ENCODE measurements at places on chromosomes 5 and 9.

DNA sequence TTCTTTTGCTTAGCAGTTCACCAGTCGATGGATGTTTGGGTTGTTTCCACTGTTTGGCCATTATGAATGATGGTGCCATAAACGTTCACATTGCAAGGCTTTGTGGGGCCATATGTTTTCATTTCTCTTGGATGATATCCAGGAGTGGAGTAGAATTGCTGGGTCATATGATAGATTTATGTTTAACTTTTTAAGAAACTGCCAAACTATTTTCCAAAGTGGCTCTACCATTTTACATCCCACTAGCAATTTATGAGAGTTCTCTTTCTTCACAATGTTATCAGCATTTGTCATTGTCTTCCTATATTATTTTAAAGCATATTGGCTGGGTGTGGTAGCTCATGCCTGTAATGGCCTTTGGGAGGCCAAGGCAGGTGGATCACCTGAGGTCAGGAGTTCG, 5.2 kb downstream of the GPR107 start:
- DNase-seq: no peak

DNA sequence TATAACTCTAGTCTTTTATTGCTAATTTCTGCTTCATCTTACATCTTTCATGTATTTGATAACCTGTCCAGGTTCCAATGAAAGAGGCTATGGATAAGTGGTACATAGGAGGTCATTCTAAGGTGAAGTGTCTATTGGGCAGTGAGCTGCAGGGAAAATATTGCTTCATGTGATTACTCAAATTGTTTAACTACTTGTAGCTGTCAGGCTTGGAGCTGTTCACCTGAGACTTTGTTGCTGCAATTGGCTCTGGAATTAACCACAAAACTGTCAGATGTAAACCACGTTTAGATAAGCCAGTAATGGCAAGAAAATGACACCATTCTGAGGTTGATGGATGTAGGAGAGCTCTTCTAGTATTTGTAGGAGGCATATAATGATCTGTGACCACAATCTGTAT, 26.0 kb downstream of the ADAMTSL1 start:
- DNase-seq: no peak

GRCh38 chr9:134619983-134620661, 21.5 kb upstream of the COL5A1 start:
- DNase-seq: no peak

- no peak for DNase-seq
Observed at GRCh38 chr5:172059661-172060100, 53.2 kb upstream of the FBXW11 start.

DNA sequence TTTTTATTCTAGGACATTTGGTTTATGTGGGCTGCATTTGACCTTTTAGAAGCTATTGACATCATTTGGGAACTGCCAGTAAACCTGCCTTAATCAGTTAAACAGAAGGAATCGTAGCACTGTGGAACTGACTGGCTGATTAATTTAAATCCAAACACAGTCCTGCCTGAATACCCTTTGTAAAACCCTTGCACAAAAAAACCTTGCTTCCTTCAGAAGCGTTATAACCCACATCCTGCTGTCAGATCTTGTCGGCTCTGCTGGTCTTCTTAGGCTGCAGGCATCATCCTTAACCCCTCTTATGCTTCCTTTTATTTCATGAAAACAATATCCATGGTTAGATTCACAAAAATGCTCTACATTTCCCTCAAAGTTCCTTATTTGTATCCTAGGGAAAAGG, 46.3 kb downstream of the PAM start:
- DNase-seq: no peak

DNA sequence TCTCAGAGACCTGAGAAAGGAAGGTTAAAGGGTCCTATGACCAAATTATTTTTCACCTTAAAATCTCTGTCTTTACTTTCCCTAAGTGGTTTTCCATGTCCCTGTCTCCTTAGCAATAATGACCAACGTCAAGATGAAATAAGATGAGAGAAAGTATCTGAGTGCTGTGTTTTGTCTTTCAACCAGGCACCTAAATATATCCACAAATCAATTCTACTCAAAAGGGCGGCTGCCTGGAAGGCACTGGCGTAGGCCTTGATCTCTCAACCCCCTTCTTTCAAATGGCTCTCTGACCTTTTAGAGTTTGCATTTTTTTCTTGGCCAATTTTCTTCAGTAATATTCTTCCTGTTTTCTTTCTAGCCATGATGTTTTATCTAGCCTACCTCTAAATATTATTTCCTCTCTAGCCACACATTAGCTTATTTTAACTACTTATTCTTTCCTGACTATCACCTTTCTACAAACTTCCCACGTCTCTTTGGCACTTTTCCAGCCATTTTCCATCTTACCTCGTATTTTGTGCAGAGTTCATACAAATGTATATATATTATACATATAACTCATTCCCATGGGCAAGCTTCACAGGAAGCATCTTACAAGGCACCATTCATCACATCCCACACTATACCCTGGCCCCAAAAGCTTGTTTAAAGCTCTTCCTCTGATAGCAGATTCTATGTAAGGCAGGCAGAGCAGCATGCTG, 204.5 kb downstream of the SNX18 start:
- no peak for DNase-seq

GRCh38 chr5:132750471-132751230, 3.4 kb downstream of the CCNI2 start:
- no peak for DNase-seq

- no peak for DNase-seq
Observed at GRCh38 chr5:157511651-157512644, 51.9 kb downstream of the NIPAL4 start.

DNA sequence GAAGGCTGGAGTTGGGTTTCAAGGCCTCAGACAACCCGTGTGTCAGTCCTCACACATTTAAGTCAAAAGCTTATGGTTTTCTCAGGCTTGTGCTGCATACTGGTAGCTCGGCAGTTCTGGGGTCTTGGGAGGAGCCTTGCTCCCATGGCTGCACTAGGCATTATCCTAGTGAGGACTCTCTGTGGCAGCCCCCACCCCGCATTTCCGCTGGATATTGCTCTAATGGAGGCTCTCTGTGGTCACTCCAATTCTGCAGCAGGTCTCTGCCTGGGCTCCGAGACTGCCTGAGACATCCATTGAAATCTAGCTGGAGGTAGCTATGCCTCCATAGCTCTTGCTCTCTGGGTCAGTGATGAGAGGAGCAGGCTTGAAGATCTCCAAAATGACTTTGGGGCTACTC, 311.5 kb upstream of the PTGER4 start:
- DNase-seq: no peak

Data from NCI-H1105 (cell line).